ENCODE measurements at places on chromosomes 13 and 19.

- DNase-seq: no peak
Observed at GRCh38 chr13:80716610-80717081, 375.7 kb upstream of the SPRY2 start.

DNA sequence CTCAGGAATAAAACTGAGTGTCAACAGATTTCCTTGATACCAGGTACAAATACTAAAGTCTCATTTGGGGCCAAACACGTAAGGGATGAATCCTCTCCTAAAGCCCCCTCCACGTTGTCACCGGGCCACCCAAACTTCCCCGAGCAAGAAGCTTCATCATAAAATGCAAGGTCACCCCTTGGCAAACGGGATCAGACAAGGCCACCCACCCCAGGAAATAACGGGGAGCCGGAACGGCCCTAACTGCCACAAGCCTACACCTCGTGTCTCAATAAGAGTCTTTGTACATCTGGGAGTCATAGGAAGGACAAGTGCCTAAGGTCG lies 717 bp downstream of the EEF2 start:
- DNase-seq: no peak

DNA sequence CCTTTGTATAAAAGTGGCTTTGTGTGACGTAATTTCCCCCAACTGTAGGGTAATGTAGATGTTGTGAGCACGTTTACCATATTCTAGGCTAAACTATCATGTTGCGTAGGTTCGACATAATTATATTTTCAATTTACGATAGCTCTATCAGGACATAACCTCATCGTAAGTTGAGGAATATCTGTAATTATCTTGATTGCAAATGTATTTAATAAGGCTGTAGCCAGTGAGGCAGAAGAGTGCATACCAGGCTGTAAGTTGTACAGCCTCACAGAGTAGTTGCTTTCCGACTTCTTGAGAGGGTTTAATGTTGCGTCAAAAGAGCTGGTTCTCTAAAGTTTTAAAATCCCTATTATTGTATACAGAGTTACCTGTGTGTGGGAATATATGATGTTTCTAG lies 839.4 kb upstream of the GPC6 start:
- no peak for DNase-seq

GRCh38 chr13:37442996-37443395 lies 155.6 kb downstream of the POSTN start:
- DNase-seq: no peak

DNA sequence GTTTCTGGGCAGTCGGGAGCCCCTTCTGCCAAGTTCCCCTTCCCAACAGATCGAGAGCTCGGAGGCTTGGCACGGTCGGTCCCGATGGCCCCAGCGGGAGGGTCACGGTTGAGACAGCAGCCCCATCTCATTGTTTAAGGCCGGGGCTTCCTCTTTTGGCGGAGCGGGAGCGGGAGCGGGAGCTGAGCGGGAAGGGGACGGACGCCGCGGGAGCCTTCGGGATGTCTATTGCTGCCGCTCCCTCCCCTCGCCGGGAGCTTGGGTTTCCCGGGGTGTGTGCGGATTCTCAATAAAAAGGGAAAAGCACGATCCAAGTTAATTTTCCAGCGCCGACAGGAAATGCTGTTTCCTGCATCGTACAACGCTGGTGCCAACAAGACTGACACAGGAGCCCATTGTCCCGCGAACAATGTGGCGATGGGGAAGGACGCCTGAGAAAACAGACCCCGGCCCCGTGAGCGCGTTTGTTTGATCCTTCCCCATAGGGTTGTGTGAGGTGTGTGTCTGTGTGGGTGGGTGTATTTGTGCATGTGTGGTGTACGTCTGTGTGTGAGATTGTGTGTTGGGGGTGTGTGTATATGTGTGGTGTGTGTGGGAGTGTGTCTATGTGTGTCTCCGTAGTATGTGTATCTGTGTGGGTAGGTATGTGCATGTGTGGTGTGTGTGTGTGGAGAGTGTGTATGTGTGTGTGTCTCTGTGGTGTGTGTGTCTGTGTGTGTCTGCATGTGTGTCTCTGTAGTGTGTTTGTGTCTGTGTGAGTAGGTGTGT lies 36.3 kb upstream of the FLT1 start:
- DNase-seq: no peak

- DNase-seq: no peak
Observed at GRCh38 chr13:42803563-42804204, 22.3 kb downstream of the FAM216B start.

DNA sequence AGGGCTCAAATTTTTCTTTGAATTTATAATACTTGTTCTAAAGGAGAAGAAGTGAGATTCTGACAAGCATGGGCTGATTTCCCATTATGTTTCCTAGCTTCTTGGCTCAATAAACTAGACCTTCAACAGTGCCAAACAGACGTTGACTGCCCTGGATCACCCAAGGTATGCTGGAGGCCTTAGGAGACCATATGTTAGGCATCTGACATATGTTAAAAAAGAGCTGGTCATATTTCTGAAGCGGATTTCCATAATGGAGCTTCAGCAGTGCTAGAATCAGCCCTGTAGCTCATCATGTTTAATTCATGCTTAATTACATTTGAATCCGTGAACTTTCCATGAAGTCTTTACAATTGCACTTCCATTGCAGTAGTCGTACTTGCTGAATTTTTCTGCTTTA lies 653.3 kb downstream of the DIAPH3 start:
- DNase-seq: no peak

- no peak for DNase-seq
Observed at GRCh38 chr19:18322318-18322758, 538 bp downstream of the LSM4 start.

GRCh38 chr19:40697007-40697406 lies 6.6 kb upstream of the NUMBL start:
- no peak for DNase-seq

DNA sequence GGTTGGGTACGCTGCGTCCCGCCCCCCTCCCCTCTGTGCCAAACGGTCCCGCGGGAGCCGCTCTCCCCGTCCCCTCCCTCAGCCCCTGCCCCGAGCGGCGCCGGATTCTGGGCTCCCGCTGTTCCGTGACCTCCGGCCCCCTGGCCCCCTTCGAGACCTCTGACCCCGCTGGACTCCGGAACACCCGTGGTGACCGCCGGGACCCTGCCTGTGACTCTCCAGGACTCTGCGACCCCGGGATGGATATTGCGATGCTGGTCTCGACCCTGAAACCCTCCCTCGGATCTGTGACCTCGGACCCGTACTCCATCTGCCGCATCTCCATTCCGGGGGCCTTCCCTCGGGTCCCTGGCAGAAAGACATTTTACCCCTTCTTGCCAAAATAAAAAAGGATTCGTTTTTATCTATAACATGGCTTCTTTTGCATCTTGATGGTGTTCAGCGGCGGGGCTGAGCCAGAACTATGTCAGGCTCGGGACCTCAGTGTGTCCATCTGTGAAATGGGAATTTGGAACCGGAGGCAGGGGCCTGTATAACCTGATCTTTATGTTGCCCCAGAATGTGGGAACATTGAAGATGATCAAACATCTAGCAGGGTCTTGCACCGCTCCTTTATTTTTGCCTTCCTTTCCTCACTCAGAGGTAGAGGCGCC lies 654 bp upstream of the MEGF8 start:
- no peak for DNase-seq

- no peak for DNase-seq
Observed at GRCh38 chr19:1018393-1018792, 2.5 kb downstream of the TMEM259 start.

- no peak for DNase-seq
Observed at GRCh38 chr13:39956036-39956435, 300.6 kb downstream of the COG6 start.

DNA sequence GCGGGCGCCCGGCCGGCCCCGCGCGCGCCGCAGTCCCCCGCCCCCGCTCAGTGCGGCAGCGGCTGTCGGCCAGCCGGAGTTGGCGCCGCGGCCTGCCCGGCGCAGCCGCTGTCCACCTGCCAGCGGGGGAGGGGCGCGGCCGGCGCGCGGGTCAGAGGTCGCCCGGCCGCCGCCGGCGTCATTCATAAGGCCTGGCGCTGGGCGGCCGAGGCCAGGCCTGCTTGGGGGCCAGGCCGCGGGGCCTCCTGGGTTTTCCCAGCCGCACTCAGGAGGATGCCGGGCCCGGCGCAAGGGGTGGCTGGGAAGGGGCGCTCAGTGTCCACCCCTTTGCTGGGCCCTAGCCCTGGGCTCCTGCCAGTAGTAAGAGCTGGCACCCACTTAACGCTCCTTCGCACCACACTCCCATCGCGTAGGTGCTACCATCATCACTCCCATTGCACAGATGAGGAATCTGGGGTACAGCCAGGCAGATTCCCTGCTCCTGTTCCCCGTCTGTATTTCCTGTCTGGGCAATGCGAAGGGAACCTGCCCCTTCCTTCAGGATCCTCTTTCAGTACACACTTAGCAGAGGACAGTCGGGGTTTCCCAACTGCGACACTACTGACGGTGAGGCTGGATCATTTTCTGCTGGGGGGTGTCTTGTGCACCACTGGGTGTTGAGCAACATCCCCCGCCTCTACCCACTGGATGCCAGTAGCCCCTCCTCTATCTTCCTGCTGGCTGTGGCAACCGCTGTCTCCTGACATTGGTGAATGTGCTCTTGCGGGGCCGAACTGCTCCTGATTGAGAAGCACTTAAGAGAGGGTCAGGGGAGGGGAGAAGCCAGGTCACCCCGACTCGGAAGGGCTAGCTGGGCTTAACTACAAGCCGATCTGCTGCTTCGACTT lies 846 bp upstream of the PRKACA start:
- no peak for DNase-seq

DNA sequence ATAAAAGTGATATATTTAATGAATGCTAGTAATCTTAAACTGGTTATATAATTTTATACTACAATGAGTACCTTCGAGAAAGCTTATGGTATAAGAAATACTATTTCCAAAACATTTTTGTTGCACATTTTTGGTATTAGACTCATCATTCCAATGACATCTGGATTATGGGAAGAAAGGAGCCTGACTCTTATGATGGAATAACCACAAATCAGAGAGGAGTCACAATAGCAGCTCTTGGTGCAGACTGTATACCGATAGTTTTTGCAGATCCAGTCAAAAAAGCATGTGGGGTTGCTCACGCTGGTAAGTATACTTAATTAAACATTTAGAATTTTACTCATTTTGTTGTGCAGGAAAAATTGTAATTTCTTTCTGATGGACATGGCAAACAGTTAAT lies 3.9 kb downstream of the LACC1 start:
- DNase-seq: no peak

DNA sequence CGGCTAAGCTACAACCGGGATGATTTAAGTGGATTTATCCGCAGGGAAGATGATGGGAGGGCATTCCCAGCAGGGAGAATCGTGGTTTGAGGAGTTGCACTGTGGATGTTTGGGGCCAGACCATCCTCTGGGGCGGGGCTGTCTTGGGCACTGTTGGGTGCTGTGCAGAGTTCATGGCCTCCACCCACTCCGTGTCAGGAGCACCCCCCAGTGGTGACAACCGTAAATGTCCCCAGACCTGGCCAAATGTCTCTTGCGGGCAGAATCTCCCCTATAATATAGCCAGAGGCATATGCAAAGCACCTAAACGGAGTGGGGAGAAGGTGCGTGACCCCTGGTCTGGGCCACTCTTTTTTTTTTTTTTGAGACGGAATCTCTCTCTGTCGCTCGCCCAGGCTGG lies 40.2 kb downstream of the SMIM24 start:
- peak; percentile 48 for DNase-seq

DNA sequence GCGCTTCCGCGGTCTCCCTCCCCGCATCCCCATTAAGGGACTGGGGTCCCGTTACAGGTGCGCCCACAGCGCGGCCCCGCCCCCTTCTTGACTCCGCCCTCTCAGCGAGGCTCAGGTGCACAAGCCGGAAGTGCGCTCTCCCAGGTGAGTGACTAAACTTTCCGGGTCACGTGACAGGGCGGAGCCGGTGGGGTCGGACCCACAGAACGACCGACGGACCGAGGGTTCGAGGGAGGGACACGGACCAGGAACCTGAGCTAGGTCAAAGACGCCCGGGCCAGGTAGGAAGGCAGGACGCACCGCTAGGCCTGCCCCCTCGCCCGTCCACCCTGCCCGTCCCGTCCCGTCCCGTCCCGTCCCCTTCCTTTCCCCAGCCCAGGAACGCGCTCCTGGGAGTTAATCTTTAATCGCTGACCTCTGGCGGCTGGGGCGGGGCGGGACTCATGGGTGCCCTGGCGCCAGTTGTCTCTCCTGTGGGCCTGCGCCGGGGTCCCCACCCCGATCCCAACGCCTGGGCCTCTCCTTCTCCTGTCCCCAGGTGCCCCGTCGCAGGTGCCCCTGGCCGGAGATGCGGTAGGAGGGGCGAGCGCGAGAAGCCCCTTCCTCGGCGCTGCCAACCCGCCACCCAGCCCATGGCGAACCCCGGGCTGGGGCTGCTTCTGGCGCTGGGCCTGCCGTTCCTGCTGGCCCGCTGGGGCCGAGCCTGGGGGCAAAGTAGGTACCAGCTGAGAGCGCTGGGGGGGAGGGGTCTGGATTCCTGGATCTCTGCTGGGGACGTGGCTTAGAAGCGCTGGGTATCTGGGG lies at the start of gene CRB3:
TSS of gene CRB3 (plus strand) at position 202 of the 804 bp plus-strand sequence. CDS start at position 633, 431 bp downstream.
- no peak for DNase-seq

- DNase-seq: no peak
Observed at GRCh38 chr19:22634450-22634827, 315 bp downstream of the ZNF492 start.

DNA sequence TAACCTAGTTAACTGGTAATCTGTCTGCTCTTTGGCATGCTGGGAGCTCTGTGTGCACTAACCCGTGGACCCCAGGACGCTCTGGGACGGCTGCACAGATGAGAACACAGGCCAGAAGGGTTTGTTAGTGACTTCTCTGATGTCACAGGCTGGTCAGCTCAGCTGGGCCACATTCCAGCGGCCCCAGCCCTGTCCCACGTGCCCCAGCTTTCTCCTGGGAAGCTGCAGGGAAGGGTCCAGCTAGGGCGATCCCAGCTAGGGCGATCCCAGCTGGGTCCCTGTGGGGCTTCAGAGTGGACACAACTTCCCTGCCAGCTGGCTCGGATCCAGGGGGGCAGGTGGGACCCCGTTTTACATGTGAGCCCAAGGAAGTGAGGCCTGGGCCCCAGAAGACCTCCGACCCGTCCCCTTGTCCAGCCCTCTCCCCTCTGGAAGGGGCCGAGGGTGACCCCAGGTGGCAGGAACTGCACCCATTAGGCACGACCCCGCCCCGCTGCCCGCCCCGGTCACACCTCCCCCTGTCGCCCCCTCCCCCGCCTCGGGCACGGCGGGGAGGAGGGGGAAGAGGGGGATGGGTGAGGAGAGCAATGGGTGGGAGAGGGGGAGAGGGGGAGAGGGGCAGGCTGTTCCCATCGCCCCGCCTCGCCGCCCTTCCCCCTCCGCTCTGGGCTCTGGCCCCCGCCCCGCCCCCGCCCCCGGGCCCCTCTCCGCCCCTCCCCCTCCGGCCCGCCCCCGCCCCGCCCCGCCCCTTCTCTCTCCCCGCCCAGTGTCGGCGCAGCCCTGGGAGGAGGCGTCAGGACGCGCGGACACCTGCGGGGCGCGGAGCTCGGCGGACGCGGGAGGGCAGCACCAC lies 75.2 kb upstream of the MCF2L start:
- DNase-seq: no peak

GRCh38 chr19:38395381-38396114 lies 7.1 kb downstream of the SPRED3 start:
- DNase-seq: peak; percentile 49

Measured in activated T-cell treated with anti-CD3 and anti-CD28 coated beads for 48 hours (primary cell).